ENCODE measurements at places on chromosomes 12 and 14.

GRCh38 chr14:104147346-104148125, 9.1 kb downstream of the KIF26A start:
- DNase-seq = no peak

GRCh38 chr12:130994821-130995375, 41.2 kb downstream of the ADGRD1 start:
- DNase-seq = no peak

DNA sequence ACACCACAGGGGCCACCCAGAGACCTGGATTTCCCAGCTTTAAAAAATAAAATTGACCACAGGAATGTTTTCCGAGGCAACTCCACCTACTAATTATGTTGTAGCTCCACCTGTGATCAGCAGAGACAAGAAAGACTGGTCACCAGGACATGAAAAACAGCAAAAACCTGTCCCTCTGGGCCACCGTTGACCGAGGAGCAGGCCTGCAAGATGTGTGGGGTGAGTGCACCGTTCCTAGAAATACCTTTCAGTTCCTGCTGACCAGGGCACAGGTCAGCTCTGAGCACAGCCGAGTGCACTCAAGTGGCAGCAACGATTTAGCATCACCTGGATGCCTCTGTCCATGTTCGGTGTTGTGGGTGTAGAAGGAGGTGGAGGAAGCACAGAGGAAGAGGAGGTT, 16.9 kb downstream of the FZD10 start:
- no peak for DNase-seq

GRCh38 chr14:65920996-65921395, 508.5 kb downstream of the FUT8 start:
- no peak for DNase-seq

DNA sequence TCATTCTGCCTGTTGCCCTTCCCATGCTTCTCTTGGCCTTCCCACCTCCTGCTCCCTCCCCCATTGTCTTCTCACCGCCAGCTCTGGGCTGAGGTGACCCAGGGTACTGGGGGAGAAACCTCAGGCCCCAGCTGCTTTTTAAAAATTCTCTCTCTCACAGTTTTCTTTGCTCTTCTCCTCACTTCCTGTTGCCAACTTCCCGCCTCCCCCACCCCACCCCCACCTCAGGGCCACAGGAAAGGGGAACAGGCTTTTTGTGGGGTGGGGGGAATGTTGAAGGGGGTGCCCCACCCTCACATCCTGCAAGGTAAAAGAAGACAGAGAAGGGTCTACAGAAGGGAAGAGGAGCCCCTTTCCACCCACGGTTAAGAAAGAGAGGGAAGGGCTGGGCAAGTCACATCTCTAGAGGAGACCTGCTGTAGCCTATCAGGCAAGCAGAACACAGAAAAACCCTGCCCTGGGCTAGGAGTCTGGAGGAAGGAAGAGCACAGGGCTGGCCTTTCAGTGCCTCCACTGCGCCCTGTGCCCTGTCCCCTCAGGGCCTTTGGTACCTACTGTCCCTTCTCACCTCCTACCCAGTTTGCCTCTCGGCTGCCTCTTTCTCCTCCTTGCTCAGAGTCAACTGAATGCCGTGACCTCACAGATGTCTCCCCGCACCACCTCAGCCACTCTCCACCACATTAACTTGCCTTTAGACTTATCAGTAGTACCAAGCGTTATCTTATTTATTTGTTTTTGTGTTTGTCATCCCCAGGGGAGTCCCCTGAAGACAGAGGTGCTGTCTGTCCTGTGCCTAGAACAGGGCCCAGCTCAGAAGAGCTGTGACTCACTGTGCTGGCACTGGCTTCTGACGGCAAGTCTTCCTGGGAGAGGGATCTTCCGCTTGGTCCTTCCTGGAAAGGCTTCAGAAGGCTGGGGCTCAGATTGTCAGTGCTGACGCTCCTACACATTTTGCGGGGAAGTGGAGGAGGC, 1.7 kb downstream of the ARHGAP9 start:
- DNase-seq = peak; percentile 64

- no peak for DNase-seq
Measured at GRCh38 chr12:131738196-131738595, 27.3 kb downstream of the SFSWAP start.

DNA sequence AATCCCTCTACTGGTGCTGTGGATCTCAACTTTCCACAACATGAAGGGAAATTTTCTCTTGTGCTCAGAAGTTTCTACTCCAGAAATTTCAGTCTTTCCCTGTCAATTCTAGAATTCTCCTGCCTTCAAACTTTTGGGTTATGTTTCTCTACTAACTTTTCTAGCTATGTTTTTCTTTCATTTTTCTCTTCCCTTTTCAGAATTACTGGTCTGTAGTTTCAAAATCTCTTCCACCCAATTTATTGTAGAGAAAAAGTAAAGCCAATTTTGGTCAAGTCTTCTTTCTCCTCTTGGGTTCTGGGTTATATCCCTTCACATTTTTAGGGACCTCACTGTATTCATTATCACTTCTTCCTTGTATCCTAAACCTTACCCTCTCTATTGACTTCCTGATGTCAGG, 18.9 kb downstream of the CNTN1 start:
- no peak for DNase-seq

GRCh38 chr14:82501554-82501953, 967.9 kb upstream of the SEL1L start:
- no peak for DNase-seq

DNA sequence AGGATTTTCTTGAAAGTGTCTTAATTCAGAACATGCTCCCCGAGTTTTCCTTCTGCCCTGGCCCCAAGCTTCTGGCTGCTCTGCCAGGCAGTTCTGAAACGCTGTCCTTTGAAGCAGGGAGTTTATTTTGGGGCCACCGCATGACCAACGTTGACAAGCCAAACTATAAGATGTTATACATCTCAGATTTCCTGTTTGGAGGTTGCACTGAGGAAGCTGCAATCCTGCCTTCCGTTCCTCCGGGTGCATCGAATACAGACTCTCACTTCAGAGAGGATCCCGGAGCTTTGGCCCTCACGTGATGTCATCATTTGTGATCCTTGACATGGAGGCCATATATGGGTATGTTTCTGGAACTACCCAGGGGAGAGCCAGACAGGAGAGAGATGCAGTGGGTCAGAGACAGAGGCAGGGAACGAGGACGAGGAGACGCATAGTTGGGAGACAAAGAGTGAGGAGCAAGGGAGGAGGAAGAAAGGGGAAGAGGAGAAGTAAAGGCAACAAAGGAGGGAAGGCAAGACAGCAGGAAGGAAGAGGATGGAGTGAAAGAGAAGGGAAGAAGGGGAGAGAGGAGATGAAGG, at the start of gene ASB2:
Gene ASB2, minus strand, starts transcription at position 94 of the 581 bp plus-strand sequence. CDS start 12,031 bp downstream, outside the sequence.
- no peak for DNase-seq

DNA sequence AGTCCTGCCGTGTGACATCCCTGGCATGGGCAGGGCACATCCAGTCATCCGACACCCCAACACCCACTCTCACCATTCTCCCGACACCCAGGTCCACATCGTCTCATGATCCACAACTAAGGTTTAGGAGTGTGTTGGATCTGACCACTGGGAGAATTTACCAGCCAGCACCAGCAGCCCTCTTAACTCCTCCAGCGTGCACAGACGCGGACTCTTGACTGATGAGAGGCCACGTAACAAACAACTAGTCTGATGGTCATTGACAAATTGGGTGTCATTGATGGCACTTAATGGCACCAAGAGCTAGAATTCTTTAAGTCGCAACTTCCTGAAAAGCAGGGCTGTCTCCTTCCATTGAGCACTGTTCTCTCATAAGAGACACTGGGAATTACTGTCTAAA, 203.0 kb upstream of the SFSWAP start:
- no peak for DNase-seq

- DNase-seq = no peak
Measured at GRCh38 chr12:131915000-131915689, 13.9 kb upstream of the PUS1 start.

DNA sequence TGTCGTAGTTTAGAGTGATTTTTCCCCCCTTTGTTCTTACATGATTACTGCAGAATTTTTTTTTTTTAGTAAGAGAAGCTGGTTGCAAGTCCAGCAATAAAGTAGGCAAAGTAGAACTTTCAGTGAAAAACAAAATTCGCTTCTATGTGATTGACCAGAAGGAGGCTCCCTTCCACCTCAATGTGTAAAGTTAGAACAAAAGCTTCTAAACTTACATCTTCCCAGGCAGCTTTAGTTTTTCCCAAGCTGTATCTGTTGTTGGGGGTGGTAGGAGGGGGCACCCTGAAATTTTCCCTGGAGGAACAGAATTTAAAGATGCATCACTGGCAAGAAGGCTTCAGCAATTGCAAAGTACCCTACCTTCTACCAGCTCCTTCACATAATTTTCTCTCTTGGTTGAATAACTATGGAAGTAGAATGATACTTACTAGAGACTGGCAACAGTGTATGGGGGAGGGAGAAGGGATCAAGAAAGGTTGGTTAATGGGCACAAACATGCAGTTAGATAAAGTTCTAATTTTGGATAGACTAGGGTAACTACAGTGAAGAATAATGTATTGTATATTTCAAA, 87.3 kb upstream of the E2F7 start:
- DNase-seq = no peak

GRCh38 chr14:77642407-77642806, 26.0 kb upstream of the SPTLC2 start:
- no peak for DNase-seq

DNA sequence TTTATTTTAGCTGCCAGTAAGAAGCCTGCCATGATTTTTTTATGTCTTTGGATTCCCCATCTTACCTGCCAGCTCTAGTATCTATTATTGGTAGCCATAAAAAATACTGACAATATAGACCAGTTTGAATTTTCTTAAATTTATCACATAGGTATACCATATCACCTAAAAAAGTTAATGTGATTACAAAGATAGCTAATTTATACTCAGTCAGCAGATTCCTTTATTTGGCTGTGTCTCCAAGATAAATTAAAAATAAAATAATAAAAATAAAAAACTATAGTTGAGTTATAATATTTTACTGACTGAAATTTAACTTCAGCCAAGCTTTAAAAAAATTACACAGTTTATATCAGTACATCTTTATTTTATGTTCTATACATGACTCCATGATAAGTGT, 128.3 kb downstream of the GPHN start:
- DNase-seq = no peak

- no peak for DNase-seq
Measured at GRCh38 chr12:22624548-22624869, 462 bp upstream of the ETNK1 start.

DNA sequence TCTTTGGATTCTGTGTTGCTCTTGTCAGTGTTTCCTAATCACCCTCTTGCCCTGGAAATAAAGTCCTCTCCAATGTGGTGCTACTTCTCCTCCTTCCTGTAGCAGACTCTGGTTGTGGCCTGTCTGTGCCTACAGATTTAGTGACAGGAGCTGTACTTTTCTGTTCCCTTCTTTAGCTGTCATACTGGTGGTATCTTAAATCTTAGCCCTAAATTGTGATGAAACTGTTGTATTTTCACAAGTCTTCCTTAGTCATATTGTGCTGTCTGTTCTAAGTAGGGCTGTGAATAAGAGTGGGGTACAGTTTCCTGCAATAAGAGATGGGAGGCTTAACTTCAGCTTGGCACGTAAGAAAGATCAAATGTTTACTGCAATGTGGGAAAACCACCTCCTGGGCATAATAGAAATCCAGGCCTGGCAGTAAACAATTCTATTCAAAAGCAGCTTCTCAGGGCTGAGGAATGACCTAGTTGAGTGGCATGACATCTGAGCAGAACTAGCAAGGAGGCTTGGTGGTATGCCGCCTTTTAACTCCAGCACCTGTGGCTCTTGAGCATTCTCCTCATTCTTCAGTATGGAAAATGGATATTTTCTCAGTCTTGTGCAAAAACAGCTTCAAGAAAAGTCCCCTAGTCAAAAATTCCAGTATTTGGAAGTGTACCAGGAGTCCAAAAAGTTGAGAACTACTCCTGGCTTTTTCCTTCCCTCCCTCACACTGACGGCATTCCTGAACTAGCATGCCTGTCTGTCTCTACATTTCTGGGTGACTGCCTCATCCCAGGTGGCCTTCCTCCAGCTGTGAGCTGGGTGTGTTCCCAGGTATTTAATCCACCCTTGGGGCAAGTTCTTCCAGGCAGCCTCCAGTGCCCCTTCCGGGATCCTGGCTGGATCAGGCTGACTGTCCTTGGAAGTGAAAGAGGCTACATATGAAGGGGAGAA, 19.5 kb downstream of the ANO6 start:
- DNase-seq = no peak

GRCh38 chr12:10368206-10369171, 21.4 kb downstream of the KLRK1 start:
- DNase-seq = no peak

DNA sequence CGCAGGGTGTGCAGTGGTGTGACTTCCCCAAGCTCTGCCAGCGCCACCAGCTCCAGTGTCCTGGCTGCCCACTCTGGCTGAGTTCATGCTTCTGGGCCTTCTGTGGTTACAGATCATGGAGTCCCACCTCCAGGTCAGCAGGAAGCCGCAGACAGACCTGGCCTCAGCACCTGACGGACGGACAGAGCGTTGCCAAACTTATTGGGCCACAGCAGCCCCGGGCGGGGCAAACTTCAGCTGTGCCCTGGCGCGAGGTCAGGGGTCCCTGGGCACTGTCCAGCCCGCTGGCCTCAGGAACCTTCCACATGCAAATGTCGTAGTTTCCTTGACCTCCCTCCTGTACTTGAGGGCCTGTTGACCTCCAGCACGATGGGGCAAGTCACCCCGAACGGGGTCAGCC, 11.2 kb downstream of the GPR132 start:
- no peak for DNase-seq

GRCh38 chr12:113088037-113088436, 31.5 kb downstream of the DTX1 start:
- no peak for DNase-seq

DNA sequence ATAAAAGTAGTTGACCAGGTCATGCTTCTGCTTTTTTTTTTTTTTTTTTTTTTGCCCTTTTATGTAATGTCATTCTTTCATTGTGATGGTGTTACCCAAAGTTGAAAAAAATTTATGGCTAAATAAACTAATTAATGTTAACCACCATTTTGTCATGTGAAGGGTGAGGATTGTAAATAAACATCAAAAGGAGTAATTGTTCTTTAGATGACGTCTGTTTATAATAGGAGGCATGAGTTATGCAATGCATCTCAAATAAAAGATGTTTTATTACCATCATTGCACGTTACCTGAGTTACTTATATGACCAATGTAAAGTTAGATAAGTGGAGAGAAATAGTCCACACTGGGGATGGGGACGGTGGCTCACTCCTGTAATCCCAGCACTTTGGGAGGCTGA, 349.9 kb upstream of the PDE3A start:
- no peak for DNase-seq

DNA sequence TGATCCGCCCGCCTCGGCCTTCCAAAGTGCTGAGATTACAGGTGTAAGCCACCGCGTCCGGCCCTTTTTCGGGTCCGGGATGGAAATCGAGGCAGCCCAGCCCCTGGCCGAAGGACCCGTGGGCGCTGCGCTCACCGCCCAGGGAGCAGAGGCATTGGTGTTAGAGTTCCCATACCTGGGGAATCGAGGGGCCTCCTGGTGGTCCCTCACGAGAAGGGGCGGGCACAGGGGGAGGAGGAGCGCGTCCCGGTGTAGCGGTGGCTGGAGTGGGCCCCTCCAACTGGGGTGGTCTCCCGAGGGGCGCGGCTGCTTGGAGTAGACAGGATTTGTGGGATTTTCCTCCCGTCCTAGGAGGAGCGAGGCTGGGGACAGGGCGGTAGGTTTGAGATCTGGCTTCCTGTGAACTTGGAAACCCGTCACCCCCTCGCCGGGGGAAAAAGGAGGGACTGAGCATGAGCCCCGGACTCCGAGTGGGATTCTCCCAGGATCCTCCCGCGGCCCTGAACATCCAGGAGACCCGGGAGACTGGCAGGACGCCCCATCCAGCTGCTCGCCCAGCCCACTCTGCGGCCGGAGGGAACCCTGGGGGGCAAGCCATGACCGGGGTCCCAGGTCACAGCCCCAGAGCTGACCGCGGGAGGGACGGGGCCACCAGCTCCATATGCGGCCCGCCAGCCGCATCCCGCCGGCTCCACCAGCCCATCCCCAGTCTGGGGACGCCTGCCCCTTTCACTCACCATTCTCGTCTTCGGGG, 70.9 kb downstream of the ASCL4 start:
- no peak for DNase-seq

Data from GF-D8 (cell line).